Cortex of kidney (tissue), 1 donor: ENCODE measurements at places on chromosomes 13 and 19.

DNA sequence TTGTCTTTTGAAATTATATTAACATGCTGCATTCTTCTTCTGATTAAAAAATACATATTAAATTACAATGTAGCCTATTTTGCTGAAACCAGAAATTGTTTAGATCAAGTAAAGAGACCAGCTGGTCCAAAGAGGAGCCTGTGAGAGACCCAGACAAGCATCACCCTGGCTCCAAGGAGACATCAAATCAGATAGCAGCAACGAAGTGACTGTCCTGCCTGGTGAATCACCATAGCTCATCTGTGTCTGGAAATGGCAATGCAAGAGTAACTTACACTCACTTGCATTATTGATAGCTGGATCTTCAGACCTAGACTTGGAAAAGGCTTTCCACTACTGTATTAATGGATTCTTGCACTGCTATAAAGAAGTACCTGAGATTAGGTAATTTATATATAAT is 169.1 kb downstream of the KCTD12 start:
- DNase-seq, result no peak

- DNase-seq, result no peak
These were observed 9.4 kb upstream of the QTRT1 start for GRCh38 chr19:10691883-10692282.

DNA sequence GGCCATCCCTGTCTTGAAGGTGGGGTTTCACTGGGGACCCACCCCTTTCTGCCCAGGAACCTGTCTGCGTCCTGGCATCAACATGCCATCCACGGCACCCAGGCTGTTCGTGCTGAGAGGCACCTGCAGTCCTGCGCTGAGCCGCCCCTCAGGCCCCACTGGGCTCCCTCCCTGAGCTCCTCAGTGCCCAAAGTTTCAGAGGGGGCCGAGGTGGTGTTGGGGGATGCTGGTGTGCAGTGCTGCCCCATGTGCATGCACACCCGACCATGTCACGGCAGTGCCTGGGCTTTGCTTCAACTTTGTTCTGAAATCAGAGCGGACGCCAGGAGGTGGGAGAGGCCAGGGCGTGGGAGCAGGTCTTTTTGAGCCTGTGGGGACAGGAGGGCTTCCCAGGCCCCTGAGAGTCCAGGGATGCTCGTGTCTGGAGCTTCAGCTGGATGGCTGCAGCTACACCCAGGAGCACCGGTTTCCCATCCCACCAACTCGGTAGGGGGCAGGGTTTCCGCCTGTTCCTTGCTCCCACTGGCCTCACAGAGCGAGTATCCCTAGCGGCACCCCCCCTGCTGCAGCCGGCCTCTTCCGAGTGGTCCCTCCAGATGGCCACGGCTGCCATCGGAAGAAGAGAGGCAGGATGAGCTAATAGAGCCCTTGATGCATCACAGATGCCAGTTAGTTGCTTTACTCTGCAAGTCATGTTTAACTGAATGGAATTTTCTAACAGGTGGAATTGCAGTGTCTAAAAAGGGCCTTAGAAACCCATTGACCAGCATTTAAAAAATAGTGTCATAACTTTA is 44.0 kb downstream of the WDFY2 start:
- no peak for DNase-seq

DNA sequence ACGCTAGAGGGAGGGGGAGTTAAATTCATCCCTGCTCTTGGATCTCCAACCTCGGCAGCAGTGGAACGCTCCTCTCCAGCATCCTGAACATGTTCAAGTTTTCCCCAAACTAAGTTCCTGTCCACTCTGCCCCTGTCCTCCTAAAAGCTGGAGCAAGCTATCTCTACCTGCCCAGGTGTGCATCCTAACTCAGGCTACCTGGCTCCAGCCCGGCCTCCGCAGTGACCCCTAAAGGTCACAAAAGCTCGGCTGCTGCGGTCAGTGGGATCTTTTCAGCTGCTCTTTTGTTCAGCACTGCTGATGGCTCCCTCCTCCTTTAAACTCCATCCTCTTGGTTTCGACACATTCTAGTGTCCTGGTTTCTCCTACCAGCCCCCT is 1.4 kb downstream of the DCUN1D2 start:
- no peak for DNase-seq

DNA sequence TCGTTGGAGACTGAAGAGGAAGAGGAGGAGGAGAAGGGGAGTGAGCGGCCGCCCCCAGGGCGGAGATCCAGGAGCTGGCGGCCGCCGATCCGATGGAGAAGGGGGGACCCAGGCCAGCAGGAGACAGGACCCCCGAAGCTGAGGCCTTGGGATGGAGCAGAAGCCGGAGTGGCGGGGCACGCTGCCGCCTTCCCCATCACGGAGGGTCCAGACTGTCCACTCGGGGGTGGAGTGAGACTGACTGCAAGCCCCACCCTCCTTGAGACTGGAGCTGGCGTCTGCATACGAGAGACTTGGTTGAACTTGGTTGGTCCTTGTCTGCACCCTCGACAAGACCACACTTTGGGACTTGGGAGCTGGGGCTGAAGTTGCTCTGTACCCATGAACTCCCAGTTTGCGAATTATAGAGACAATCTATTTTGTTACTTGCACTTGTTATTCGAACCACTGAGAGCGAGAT is 1.8 kb downstream of the GADD45B start:
- DNase-seq, result no peak

- DNase-seq, result no peak
These were observed 755 bp upstream of the RAB3A start for GRCh38 chr19:18204394-18205199.

- no peak for DNase-seq
These were observed 1960.8 kb downstream of the OLFM4 start for GRCh38 chr13:54989418-54989817.

- DNase-seq, result no peak
These were observed 346.6 kb downstream of the RFC3 start for GRCh38 chr13:34164582-34164981.

DNA sequence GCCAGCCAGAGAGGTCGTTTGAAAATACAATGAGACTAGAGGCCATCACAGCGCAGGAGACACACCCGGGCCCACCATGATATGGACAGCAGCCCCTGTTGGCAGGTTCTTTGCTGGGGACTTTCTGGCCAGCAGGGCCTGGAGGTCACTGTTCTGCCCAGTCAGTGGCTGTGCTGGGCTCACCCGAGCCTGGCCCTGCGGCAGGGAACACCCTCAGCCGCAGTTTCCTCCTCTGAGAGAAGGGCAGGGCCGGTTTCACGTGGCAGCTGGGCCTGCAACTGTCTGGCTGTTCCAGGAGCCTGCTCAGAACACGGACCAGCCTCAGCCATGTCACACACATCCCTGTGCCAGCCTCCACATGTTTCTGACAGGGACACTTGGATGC is 39.4 kb downstream of the ADPRHL1 start:
- no peak for DNase-seq

DNA sequence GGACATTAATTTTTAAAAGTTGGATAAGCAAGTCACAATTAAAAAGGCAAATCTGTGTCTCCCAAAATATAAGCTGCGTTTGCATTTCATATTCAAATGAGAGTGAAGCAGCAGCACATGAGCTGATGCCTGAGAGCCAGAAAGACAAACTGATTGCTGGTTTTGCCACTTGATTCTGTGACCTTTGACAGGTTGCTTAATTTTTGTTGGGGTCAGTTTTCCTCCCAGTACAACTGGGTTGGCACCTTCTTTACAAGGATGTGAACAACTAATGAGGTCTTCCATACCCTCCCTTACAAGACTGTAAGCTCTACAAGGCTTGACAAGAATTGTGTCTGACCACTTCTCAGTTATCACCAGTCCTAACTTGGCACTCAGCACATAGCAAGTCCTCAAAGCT is 8.1 kb upstream of the KLF12 start:
- no peak for DNase-seq

DNA sequence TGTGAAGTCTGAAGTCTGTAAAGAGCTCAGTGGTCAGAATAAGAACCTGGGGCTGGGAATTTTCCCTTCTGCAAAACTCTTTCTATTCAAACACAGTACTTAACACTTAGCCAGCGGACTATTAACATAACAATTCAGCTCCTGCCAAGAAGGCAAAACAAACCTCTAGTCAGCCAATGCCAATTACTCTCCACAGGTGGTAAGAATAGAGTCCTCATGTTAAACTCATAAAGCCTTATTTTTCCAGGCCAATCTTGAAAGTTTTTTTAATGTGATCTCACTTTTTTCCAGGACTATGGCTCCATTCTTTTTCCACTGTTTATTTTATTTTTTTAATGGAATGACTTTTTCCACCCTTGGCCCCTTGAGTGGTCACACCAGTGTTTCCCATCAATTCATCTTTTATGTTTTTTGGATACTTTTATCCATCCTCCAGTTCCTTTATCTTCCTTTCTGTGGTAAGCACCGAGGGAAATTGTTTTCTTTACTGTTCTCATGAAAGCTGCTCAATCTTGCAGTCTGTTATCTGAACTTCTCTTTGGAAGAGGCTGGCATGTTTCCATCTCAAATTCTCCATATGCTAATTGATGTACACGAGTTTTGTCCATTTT is 217.3 kb downstream of the LHFPL6 start:
- no peak for DNase-seq

GRCh38 chr13:45341799-45342500 is 967 bp upstream of the TPT1 start:
- no peak for DNase-seq

- DNase-seq, result no peak
These were observed 31.4 kb downstream of the PHF11 start for GRCh38 chr13:49527123-49527522.

GRCh38 chr13:75907044-75907443 is 270.9 kb downstream of the LMO7 start:
- DNase-seq, result no peak

DNA sequence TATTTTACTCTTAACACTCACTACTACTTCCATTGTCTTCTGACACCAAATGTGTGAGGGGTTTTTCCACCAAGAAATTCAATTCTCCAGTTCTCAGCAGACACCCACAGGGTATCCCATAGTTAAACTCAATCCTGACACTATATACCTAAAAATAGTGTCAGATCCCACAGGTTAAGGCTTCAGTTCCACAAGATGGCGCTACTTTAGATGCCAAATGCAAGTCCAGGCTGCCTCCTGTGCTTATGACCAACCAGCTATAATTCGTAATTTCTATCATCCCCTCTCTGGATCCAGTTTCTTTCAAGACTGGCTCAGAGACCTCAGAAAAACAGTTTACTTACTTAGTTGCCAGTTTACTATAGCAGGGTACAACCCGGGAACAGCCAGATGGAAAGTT is 1146.2 kb upstream of the SPRY2 start:
- DNase-seq, result no peak

DNA sequence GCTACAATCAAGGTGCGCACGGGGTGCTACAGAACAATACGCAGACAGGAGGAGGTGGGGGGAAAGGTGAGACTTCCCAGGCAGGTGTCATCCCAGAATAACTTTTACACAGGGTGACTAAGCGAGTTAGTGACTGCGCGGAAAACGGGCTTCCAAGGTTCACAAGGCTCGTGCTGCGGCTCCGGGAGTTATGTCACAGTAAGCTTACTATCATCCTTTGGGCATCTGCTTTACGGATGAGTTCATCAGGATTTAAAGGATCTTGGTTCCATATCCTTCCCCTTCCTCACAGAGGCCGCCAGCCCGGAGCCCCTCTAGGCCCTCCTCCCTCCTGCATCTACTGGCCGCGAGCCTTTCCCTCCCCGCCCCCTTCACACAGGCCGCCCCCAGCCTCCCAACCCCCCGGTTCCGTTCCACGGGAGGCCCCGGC is 474 bp upstream of the IFT88 start:
- DNase-seq, result no peak

- DNase-seq, result no peak
These were observed 1814.9 kb downstream of the SLITRK5 start for GRCh38 chr13:89486065-89486464.

DNA sequence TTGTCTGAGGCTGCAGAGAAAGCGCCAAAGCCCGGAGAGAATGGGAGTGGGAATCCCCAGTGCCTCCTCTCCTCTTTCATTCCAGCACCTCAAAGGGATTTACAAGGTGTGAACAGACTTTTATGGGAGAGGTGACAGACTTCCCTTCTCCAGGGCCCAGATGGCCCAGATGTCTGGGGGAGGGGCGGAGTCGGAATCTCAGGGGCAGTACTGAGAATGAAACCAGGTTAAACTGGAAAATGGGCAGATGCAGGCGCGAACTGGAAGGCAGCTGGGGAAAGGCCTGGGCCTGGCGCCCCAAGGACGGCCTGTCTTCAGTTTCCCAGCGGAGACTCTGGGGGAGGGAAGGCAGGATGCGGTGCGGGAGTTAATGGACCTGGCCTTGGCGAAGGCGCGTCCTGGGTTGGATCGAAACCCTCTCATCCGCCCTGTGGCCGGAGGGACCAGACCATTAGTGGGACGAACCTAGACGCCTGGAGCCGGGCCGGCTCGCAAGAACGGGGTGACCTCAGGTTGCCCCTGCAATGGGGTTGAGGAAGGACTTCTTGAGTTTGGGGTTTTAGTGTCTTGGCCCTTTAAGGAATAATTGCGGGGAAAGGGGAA is 592 bp upstream of the TRIP10 start:
- no peak for DNase-seq

GRCh38 chr19:54403054-54403453 is 12.2 kb upstream of the TTYH1 start:
- no peak for DNase-seq

GRCh38 chr19:47518139-47518538 is 3.3 kb upstream of the NAPA start:
- DNase-seq, result no peak
